Renal cortex interstitium (tissue), 15 donors: ENCODE measurements at places on chromosomes 1 and 21. TPM values are rescaled to one million over a fixed set of nuclear protein-coding genes. Genes with fewer than 3 reads are reported as not detected.

GRCh38 chr1:178652506-178653490 lies 72.2 kb upstream of the RALGPS2 start:
- DNase-seq = no peak

GRCh38 chr1:117675907-117676430 lies 70.1 kb downstream of the TENT5C start:
- DNase-seq = no peak

GRCh38 chr1:58325866-58326265 lies 220.7 kb downstream of the OMA1 start:
- DNase-seq = no peak

- no peak for DNase-seq
These were observed 534 bp downstream of the SLC6A9 start for GRCh38 chr1:44030605-44031251.

- no peak for DNase-seq
These were observed 120.7 kb downstream of the SEC16B start for GRCh38 chr1:177849130-177849529.

DNA sequence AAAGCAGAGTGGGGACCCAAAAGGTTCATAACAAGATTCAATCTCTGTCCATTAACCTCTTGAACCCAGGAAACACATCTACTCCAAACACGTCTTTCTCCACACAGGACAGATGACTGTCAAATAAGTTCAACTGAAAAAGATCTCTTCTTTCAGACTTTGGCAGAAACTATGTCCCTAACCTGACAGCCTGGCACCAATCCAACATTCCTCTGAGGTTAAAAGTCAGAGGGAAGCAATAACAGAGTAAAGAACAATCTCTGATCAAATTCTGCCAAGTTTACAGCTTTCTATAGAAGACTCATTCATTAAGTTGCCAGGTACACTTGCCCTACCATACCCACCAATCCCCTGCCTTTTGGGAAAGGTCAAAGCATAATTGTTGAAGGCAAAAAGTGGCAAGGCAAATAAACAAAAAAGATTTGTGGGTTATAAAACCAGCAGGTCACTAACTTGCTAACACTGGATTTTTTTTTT lies 31.9 kb downstream of the OTUD7B start:
- no peak for DNase-seq

- DNase-seq = no peak
These were observed 58.5 kb downstream of the SLC25A24 start for GRCh38 chr1:108141621-108142020.

GRCh38 chr1:114134518-114134917 lies 19.2 kb downstream of the SYT6 start:
- DNase-seq = no peak

The FAM3B gene
- polyA plus RNA-seq = 12.2 TPM

The CASQ1 gene
- polyA plus RNA-seq = 0.20 TPM

DNA sequence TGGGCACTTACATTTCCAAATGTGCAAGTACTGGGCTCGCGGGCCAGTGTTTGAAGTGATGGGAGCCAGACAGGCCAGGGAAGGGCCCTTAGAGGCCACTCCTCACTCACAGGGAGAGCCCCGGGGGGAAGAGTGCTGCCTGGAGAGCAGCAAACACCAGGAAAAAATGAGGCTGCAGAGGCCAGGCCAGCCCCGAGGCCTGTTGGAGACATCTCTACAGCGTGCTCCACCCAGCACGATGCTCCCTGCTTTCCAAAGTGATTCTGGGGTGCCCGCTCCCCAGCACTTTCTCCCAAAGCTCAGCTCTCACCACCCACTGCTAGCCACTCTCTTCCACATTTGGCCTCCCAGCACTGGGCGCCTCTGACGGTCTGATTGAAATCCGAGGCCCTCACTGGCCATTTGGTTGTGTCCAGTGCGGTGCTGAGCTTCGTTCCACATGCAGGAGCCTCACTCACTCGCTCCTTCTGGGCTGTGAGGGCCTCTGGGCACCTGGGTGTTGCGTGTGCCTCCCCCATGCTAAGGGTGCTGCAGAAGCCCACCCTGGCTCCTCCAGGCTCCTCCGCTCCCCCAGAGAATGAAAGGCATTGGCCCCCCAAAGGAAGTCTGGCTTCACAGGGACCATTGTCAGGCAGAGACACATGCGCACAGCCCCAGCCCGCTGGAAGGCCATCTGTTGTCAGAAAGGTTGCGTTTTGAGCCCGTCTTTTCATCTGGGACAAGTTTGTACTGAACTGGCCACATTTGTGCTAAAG lies 385.4 kb upstream of the VAMP3 start:
- DNase-seq = no peak

DNA sequence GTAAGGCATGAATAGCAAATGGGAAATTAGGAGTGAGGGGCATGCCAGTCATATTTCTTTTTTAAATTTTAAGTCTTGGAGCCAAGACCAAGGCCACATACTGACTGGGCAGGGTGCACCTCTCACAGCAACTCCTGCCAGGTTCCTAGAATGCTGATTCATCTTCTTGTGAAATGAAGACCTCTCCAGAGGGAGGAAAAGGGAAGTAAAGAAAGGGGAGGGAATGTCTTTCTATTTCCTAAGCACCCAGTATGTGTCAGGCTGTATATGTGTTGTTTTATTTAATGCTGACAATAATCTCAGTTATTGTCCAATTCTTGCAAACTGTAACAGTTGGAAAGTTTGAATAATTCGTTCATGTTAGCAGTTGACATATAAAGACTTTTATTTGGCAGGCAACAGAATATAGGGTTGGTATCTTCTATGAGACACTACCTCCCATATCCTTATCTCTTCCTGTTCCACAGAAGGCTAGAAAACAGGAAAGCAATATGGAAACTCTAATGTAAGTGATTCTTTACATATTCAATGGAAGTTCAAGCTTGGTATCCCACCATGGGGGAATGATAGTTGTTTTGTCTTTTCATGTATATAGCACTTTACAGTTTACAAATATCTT lies 259.1 kb upstream of the USP24 start:
- no peak for DNase-seq
